Sciatic nerve (tissue), 2 donors: ENCODE measurements at places on chromosomes 16 and 17. TPM values are rescaled to one million over a fixed set of nuclear protein-coding genes. Genes with fewer than 3 reads are reported as not detected.

Gene HBA1
- total RNA-seq: 11,060 TPM

DNA sequence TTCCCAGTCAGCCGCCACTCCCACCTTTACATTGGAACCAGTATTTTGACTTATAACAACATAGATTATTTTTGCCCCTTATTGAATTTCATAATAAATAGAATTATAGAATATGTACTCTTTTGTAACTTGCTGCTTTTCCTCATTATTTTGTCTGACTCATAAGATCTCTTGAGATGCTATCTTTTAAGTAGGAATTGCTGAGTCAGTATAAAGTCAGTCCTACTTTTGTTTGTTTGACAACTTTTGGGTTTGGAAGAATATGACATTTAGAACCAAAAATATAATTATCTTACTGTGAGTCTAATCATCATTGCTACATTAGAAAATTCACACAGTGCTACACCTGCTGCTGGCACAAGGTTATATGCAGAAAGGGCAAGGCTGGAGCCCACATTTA, 69.7 kb downstream of the STXBP4 start:
- no peak for DNase-seq

GRCh38 chr16:55155815-55156214, 168.2 kb upstream of the IRX6 start:
- no peak for DNase-seq

DNA sequence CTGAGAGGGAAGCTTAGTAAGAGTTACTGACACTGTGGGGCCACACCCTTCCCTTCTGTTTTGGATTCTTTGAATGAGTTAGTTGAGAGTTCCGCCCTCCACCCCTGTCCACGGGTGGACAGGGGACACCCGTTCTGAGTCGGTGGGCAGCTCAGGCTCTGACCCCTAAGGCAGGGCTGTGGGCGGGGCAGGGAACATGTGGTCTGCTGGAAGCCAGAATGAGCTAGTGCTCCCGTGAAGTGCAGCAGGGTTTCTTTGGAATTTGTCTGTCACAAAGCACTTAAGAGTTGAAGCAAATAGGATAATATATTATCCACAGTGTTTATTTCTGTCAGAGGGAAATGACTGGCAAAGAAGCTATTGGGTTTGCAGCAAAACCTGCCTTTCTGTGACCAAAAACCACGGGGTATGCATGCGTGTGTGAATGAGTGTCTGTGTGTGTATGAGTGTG, 90.1 kb downstream of the CLEC16A start:
- no peak for DNase-seq

- DNase-seq: no peak
These were observed 582.1 kb downstream of the RBFOX1 start for GRCh38 chr16:7914748-7915147.
